ENCODE measurements at places on chromosomes 11 and 22.

- DNase-seq: no peak
Observed at GRCh38 chr11:70669871-70670675, 271.7 kb downstream of the CTTN start.

GRCh38 chr11:70233511-70233934 is 30.4 kb downstream of the FADD start:
- peak; percentile 88 for DNase-seq

- DNase-seq: no peak
Observed at GRCh38 chr11:73671701-73672100, 25.3 kb downstream of the PLEKHB1 start.

GRCh38 chr11:60870733-60871377 is 3.5 kb downstream of the ZP1 start:
- no peak for DNase-seq

Data from HS-5 (cell line).